ENCODE measurements at places on chromosomes 5 and 9.

- DNase-seq = no peak
These were observed 482 bp downstream of the TESK1 start for GRCh38 chr9:35605351-35606137.

DNA sequence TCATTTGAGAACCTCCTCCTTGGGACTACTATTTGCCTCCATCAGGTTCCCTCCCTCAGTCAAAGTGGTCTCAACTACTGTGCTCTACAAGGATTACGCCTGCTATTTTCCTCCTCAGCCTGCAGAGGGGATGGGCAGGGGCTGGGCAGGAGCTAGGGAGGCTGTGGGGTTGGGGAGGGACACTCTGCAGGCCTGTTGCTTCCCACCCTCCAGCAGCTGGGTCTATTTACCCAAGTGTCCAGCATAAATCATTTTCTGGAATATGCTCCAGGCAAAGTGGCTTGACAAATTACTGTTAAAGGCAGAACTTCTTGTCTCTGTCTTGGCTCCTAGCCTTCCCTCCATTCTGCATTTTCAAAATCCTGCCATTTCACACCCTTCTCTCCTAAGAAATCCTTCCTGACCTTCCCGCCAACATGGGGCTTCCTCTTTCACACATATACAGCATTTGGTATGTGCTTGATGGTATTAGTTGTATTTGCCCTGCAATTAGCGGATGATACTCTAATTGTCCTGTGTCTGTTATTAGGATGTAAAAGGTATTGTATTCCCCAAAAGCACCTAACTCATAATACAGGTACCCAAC is 106.7 kb downstream of the EFNA5 start:
- DNase-seq = no peak

GRCh38 chr5:154482528-154483449 is 4.8 kb upstream of the HAND1 start:
- no peak for DNase-seq

DNA sequence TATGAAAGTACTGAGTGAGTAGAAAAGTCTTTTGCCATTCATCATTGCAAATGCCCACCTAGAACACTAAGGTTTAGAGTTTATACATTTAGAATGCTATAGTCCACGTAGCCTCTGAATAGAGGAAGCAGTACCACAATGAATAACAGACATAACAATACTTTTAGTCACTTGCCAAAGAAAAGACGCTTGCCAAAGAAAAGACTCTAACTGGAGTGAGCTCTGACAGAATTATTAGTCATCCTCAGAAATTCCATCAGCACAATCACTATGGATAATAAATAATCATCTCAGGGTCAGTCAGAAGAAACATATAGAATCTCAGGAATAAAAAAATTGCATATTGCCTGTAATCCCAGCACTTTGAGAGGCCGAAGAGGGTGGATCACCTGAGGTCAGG is 168.5 kb upstream of the TARS1 start:
- no peak for DNase-seq

GRCh38 chr5:17305017-17305416 is 87.6 kb downstream of the BASP1 start:
- no peak for DNase-seq

- DNase-seq = no peak
These were observed 56.9 kb downstream of the PDE6A start for GRCh38 chr5:149887622-149888183.

GRCh38 chr9:6188906-6189305 is 26.7 kb upstream of the IL33 start:
- DNase-seq = no peak

GRCh38 chr9:96585426-96585825 is 34.2 kb downstream of the CDC14B start:
- no peak for DNase-seq

DNA sequence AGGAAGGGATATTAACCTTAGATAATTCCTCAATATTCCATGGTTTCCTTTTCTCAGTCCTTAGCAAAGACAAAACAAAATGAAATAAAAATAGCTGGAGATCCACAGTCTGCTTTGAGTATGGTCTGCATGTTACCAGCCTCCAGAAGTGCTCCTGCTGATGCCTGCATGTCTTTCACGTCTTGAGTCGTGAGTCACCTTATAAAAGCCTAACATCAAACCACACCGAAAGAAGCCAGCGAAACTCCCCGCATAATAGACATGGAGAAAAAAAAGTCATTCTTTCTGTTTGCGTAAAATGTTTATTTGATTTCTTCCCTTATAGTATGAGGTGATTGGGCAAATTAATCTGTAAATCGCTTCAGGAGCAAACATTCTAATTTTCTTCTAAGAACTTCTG is 380.5 kb downstream of the SLCO4C1 start:
- DNase-seq = no peak

DNA sequence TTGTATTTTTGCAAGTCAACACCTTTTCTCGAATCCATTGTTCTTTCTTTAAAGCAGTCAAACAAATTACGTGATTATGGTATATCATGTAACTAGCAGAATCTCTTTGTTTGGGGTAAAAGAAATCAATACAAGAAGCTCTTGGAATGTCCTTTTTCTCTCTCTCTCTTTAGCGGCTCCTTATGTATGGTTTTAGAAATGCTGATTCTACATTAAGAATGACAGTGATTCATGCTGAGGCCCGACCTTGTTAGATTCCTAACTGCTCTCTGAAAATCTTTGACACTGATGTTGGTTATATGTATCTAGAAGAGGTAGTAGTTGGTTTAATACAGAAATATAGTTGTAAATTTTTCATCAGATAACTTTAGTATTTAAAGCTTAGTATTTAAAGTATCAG is 76.4 kb downstream of the SNX24 start:
- DNase-seq = no peak

- no peak for DNase-seq
These were observed 2.8 kb upstream of the SPOCK1 start for GRCh38 chr5:137501846-137502406.

- DNase-seq = no peak
These were observed 312 bp downstream of the SET start for GRCh38 chr9:128689293-128689774.

- DNase-seq = no peak
These were observed 5.5 kb upstream of the TNFSF15 start for GRCh38 chr9:114811301-114811700.

- no peak for DNase-seq
These were observed 303.0 kb downstream of the CSNK1G3 start for GRCh38 chr5:123814801-123815470.

- no peak for DNase-seq
These were observed 60.0 kb upstream of the CARTPT start for GRCh38 chr5:71658916-71659662.

DNA sequence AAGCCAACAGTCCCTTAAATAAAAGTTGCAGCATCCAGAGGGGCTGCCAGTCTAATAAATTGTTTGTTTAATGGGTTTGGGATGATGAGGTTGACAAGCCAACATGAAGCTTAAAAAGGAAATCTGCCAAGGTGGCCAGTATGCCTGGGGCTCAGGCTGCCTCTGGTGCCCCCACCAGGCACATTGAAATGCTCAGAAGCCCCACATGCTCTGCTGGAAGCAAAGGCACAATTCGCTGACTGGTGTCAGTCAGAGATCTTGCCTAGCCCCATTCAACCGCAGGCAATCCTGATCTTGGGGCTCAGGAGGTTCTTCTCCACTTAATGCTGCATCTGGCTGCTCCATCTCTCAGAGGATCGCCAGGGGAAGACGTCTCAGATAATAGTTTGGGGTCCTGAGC is 44.2 kb upstream of the TCERG1 start:
- no peak for DNase-seq

DNA sequence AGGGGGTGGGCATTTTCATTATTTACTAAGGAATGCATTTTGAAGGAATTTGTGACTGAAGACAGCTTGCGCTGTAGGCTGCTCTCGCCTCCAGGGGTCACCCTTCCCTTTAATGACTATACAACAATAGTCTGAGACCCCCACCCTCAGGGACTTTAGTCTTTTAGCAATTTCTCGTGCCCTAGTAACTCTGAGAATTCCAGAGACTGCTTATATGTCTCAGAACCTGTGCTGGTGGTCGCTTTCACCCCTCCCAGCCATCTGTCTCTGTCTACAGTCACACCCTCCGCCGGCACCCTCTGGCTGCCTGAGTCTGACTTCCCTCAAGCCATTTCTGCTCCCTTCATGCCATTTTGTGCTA is 671.4 kb downstream of the NR2F1-AS1 start:
- DNase-seq = no peak

DNA sequence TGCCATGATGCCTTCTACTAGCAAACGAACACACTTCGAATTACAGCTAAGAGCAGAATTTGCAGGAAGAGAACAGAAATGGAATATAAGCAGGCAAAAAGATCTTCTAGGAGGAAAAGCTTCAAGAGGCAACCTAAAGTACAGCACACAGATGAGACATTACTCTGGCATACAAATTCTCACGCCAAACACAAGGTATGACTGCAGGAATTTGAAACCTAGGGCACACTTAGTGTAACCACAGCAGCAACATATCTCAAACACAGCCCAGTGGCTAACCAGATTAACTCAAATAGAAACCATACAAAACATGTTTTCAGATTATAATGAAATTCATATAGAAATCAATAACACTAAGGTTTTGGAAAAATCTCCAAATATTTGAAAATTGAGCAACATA is 481.0 kb upstream of the RGMB start:
- no peak for DNase-seq

- DNase-seq = no peak
These were observed 313.9 kb upstream of the TLE4 start for GRCh38 chr9:79257790-79258351.

DNA sequence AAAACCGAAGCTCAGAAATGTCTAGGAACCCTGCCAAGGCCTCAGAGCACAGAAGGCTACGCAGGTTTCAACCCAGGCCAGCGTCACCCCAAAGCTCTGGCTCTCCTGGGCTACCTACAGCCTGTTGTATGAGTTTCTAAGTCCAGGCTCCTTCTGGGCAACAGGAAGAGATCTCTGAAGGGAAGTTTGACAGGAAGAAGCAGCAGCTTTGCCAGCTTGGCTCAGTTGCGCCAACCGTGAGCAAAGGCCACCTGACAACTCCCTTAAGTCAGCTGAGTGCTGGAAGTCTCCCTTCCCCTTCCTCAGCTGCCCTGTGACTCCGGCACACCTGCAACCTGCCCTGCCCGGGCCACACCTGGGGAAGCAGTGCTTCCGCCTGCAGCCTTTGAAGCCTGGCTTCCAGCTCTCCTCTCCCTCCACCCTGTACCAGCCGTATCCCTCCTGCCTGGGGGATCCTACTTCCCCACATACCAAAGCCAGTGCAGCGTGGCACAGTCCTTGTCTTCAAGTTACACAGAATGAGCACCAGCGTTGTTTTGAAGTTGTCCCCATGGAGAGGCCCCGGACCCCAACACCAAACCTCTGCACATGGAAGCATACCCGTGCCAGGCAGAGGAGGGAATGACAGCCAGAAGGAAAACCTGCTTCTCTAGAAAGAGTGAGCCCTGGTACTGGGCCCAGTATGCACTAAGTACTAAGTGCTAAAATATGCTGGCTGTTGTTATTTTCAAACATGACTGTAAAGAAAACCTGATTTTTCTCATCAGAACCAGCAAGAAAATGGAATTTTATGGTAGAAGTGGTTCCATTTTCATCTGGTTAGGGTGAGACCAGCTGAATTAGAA is 36.5 kb downstream of the SHB start:
- DNase-seq = no peak

GRCh38 chr5:125249400-125249799 is 503.0 kb upstream of the ZNF608 start:
- no peak for DNase-seq

DNA sequence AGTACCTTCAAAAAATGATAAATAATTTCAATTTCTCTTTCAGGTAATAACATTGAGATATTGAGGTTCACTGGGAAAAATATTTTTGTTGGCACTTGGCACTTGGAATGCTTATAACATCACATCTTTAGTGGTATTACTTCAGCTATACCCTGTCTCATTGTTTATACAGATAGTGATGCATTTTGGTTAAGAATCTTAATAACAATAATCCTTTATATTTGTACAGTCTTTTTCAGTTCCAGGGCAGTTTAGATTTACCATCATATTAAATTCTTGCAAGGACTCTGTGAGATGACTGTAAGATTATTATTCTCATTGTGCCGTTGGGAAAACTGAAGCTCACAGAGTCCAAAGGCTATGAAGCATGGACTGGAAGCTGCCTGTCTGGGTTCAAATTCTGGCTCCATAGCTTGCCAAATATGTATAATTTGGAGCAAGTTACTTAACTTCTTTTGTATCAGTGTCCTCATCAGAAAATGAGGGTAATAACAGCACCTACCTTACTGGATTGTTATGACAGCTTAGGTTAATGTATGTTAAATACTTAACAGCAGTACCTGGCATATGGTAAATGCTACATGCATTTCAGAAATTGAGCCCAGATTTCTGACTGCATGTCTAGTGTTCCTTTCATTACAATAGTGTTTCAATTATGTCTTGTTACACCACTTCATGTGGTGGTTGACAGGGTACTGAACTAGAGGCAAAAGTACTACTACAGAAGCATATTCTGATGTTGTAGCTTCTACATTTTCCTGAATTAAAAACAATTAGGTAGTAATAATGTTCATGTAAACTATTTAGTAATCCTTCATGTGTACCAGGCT is 272.2 kb downstream of the PLK2 start:
- DNase-seq = no peak

DNA sequence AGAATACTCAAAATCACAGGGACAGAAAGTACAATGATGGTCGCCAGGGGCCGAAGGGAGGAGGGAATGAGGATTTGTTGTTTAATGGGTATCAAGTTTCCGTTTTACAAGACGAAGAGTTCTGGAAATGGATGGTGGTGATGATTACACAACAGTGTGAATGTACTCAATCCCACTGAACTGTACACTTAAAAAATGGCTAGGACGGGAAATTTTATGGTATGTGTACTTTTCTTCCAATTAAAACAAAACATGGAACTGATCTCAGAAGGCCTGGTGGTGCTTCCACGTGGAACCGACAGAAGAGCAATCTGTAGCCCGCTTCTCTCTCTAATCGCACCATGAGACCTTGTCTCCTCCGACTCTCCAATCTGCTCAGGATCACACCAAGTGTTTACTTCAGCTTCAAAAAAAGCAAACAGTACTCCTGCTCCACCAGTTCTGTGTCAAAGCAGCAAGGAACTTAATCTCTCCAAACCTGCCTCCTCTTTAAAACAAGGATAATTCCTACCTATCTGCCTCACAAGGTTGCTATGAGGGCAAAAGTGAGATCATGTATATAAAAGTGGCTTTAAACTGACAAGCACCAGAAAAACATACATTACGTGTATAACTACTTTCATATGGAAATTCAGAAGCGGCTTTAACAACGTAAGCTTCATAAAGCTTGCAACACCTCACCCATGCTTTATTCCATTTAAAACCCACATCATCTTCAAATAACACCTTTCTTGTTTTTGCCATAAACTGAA is 2.1 kb downstream of the ECPAS start:
- no peak for DNase-seq
